CD14-positive monocyte (primary cell): ENCODE measurements at places on chromosomes 7 and 10.

DNA sequence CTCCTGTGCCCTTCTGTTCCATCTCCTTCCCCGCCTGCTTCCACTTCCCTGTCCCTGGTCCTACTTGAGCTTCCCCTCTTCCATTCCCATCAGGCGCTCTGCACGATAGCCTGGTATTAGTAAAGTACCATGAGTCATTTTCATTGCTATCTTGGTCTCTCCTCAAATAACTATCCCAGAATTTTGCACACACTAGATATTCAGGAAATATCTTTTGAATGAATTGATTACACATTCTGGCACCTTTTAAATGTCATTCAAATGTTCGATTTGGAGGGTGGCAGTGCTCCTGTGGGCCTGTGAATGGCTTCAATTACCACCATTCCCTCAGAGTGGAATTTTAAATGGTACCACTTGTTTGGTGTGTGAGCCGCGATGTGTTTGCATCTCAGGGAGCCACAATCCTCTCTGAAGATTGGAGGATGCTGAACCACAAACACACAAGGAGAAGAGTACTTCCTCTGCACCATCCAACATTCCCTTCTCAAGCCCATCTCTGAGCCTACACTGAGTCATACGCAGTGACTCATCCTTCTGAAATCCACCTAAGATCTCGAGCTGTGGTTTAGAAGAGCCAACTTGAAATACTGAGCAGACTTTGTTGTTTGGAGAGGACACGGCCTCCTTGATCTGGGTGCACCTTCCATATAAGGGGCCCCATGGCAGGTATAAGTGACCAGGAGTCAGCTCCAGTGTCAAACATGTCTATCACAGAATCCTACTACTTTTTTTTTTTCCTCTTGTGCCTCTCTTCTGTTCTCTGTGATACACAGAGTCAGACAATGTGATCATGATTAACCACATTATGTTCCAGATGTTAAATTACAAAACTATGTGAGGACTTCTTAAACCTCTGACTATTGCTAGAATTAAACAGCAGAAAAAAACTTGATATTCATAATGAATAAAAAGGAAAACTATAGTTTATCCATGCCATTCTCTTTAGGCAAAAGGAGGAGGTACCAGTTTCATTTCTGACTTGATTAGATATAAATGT is 81.9 kb downstream of the BMPER start:
- DNase-seq = no peak

DNA sequence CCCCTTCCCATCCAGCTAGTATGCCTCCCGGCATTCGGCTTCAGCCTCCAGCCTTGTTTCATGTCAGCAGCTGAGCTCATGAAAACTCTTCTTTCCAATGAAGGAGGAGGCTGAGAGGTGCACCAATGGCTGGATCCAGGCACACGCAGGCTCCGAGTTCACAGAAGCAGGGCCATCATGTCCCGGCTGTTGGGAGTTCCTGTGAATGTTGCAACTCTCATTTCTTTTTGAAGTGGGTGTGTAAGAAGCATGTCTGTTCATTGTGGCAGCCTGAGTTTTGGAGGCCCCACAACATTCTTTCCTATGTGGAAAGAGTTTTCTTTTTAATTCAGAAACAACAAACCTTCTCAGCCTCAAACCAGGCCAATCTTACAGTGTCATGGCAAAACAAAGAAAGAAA is 89.7 kb downstream of the PTPRE start:
- DNase-seq = no peak

DNA sequence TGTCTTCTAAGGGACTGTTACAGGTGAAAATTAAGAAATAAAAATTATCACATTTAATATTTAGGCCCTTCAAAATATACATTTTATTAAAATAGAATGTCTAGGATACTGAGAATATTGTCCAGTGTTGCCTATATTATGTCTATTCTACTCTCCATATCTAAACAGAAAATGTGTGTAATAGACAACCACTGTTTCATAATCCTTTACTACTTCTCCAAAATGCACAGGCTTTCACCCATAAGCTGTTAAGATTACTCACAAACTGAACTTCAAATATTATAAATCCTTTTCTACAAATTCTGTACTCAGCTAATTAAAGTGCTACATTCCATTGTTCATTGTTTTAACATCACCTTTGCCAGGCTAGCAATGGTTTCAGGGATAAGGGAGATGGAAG is 56.7 kb upstream of the TFEC start:
- peak; percentile 37 for DNase-seq

DNA sequence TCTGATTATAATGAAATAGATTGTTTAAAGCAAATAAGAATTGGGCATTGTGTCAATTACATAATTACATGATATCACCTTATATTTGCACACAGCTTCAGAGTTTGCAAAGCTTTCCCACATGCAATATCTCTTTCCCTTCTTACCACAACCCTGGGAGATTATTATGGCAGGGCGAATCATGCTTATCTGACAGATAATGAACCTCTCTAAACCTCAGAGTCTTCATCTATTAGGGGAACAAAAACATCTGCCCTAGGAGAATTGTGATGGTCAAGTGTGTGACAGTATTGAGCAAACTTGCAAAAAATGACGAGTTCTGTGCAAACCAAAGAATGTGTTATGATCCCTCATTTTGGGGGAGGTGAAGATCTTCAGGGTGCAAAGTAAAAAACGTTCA is 90.0 kb downstream of the MYOF start:
- no peak for DNase-seq

DNA sequence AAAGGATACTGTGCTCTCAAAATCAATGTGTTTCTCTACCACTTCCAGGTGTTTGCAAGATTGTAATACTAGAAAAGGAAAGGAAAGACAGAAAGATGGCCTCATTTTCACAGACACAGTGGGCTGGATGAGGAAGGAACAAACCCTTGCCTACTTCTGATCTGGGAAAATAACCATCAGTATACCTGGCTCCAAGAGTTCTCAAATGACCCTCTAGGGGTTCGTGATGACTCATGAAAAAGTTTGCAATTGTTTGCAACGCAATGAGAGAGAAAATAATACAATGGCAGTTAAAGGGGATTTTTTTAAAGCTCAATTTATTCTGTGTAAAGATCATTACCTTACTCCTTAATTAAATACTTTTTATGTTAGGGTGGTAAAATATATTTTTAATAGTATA is 197.6 kb upstream of the INHBA start:
- DNase-seq = no peak

DNA sequence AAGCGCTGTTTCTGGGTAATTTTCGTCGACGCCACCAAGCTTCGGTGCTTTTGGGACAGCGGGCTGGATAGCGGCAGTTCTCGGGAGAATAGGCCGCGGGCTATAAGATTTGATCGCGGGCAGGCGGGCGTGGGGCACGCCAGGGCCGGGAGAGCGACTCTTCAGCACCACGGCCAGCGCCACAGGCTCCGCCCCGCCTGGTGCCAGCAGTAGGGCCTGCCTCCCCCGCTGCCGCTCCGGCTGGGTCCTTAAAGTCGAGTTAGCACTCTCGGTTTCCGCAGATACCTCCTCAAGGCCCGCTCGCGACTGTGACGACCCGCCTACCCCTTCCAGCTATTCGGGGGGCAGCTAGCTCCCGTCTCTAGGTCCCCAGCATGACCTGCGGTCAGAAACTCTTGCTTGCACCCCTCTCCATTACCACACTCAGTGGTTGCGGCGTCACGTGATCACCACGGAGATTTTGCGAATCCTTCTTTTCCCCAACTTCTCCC is 9.4 kb downstream of the NXPH1 start:
- DNase-seq = no peak

DNA sequence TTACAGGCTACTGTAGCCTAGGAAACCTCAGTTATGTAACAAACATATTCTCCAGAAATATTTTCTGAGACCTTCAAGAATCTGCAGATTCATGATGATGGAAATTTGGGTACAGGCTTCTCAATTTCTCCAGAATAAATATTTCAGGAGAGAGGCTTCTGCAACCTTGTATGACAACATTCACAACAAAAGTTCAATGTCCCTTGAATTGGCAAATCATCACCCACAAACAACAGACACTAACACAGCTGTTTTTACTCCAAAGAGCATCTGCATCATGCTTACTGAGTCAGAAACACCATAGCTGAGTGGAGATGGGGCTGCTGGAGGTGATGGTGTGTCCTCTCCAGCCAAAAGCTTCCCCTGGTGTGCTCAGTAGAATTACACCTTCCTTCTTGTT is 9.3 kb upstream of the COBL start:
- no peak for DNase-seq

- peak; percentile 9 for DNase-seq
Measured at GRCh38 chr10:118035354-118036005, 11.3 kb downstream of the RAB11FIP2 start.

DNA sequence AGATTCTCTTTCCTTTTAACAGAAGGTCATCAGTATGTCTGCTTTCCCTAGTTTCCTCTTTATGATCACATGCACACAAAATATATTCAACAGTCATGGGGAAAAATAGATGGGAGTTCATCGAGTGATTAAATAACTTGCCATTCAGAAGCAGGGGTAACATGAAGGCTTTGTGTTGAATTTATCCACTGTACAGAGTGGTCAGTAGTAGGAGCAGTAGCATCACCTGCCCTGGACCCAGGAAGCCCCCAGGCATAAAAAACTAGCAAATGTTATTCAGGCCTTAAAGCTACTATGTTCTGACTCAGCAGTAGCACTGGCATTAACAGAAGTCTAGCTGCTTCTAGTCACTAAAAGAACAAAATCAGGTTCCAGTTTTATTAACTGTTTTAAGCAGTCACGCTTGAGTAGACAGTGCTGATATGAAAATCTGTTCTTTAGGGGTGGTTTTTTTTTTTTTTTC is 31.4 kb upstream of the FAM133B start:
- DNase-seq = no peak

DNA sequence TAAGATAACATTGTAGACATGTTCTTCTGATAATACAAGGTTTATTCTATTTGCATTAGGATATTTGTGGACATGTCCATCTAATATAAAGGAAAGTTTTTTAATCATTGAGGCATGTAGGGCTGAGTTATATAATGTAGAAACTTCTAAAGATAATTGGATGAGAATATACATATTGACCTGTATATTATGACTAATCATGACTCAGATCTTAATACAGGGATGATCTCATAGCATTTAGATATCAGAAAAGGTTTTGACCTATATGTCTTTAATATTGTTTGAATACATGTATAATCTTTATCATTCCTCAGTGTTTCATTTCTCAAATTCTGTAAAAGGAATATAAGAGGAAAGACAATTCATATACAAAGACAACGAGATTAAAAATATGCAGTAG is 39.2 kb downstream of the CD36 start:
- DNase-seq = no peak
